ENCODE measurements at places on chromosomes 1 and 21.

DNA sequence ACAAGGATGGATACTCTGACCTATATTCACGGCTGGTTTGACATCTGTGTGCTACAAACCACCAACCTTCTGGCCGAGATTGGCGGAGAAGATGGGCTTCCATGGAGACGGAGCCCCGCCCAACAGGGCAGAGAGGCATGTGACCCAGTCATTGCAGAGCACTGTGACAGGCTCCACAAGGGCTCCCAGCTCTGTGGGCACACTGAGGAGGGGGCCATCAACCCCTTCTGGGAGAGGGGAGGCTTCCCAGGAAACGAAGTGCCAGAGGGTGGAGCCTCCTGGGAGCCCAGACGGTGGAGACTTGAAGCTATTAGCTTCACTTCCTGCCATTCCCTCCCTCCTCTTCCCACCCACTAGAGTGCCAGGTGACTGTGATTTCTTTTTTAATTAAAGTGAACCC lies 71.6 kb upstream of the IFFO2 start:
- DNase-seq: no peak

DNA sequence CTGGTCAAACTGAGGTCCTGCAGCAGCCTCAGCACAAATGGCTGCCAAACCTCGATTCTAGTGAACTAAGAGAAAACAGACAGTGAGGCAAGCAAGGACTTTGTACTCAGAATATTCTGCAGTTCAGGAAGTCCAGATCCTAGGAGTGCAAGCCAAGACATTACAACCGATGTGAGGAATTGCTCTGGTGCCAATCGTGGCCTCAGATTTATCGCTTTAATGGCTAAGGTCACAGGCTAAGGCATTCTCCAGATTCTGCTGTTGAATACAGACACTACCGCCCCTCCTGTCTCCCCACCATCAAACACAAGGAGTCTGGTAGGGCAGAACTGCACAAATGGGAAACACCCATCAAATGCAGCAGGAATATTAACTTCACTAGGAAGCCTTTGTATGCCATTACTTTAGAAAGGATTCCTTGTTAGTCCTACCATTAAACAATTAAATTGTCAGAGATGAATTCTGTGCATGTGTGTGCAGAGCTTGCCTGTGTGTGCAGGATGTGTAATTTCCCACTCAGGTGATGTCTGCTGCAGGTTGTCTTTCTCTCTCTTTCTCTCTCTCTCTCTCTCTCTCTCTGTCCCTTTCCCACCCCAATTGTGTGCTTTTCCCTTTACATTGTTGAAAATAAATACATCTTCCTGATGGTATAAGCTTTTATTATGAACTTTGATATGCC lies 9.2 kb upstream of the SERTAD4 start:
- DNase-seq: no peak

DNA sequence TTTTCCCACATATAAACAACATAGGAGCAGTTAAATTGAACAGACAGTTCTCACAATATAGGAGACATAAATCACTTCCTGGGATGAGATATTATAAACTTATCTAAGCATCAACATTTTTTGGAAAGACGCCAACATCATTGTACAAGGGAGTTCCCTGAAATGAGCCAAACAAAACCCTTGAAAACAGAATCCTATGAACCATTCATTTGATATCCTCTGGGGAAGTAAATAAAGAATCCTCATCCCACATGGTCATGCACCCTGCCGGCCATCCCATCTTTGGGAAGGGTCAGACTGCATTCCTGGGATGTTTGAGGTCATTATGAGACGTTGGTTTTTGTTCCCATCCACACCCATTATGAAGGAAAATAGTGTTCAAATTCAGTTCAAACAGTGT lies 111.8 kb upstream of the USP25 start:
- DNase-seq: no peak

- no peak for DNase-seq
Observed at GRCh38 chr1:218454700-218455282, 109.7 kb downstream of the TGFB2 start.

- DNase-seq: no peak
Observed at GRCh38 chr1:63877021-63877767, 103.4 kb downstream of the ROR1 start.

GRCh38 chr1:58157256-58157655 lies 389.3 kb downstream of the OMA1 start:
- DNase-seq: no peak

- DNase-seq: no peak
Observed at GRCh38 chr1:171218661-171219060, 29.6 kb upstream of the FMO1 start.

GRCh38 chr1:160682983-160683865 lies 28.4 kb downstream of the CD48 start:
- DNase-seq: no peak

DNA sequence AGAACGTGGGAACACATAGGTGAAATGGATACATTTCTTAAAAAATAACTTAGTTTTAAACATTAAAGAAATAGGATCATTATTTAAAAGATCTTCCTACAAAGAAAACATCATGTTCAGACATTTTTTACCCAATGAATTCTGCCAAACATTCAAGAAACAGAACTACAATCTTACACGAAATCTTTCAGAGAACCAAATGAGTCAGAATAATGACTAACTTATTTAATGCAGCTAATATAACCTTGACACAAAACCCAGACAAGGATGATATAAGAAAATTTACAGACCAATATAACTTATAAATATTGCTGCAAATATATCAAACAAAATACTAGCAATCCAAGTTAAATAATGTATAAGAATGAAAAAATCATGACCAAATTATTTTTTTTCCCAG lies 220.1 kb upstream of the KCNK2 start:
- DNase-seq: no peak

Measured in thoracic aorta (tissue), 2 donors.